ENCODE measurements at places on chromosomes 16 and 17. TPM values are rescaled to one million over a fixed set of nuclear protein-coding genes. Genes with fewer than 3 reads are reported as not detected.
A peak's percentile ranks its signal among the peaks of the same experiment; 100 is the strongest.

Gene GCGR
- total RNA-seq: not detected

DNA sequence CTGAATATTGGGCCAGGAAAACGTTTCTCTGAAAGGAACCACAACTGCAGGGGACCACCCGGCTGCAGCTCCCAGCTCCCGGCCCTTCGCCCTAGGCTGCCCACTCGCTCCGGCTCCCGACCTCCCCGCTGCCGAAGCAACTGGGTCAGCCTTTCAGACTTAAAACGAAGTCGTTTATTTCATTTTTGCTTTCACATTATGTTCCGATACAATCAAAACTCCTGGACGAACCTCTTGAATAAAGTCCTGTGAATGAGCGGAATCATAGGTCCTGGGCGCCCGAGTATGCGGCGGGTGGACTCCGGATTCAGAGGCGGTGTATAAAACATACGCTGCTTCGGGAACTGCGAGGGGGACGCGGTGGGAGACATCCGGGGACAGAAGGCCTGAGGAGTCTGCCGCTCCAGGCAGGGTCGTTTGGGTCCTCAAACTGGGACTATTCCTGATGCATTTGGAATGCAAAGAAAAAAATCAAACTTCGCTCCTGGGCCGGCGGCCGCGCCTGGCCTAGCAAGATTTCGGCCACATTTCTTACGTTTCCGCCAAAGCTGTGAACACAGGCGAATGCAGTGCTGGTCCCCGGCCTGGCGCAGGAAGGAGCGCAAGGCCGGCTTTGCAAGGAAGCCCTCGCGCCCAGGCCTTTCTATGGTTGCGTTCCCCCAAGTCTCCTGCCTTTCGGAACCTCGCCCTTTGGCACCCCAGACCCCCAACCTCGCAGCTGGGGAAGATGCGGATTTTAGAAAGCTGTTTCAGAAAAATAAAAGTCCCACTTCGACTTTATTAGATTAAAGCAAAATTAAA is 3.7 kb downstream of the CBLN1 start:
- no peak for DNase-seq

- DNase-seq: no peak
These were observed 116.6 kb downstream of the MRTFB start for GRCh38 chr16:14187517-14188338.

DNA sequence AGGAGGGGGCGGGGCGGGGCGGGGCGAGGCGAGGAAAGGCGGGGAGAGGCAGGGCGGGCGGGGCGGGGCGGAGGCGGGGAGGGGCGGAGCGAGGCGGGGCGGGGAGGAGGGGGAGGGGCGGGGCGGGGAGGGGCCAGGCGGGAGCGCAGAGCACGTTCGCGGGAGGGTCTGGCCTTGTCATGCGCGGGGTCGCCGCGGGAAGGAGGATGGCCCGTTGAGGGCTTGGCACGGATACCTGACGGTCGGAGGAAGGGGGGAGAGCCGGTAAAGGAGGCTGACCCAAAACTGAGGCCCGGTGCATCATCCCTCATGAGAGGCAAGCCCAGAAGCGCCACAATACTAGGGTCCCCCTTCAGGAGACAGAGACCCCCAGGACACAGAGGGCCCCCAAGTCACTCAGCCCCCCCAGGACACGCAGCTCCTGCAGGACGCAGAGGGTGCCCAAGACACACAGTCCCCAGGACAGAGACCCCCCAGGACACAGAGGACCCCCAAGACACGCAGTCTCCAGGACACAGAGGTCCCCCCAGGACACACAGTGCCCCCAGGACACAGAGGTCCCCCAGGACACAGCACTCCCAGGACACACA is 593 bp upstream of the WDR45B start:
- peak; percentile 85 for DNase-seq

Gene B3GNT9
- 54.8 TPM for total RNA-seq

Gene MEIOC
- under 0.01 TPM for total RNA-seq

Gene KCTD19
- not detected for total RNA-seq

GRCh38 chr17:72116661-72117521 is 3.9 kb upstream of the SOX9 start:
- peak; percentile 77 for DNase-seq

GRCh38 chr16:88976366-88977017 is 515 bp downstream of the CBFA2T3 start:
- DNase-seq: no peak

DNA sequence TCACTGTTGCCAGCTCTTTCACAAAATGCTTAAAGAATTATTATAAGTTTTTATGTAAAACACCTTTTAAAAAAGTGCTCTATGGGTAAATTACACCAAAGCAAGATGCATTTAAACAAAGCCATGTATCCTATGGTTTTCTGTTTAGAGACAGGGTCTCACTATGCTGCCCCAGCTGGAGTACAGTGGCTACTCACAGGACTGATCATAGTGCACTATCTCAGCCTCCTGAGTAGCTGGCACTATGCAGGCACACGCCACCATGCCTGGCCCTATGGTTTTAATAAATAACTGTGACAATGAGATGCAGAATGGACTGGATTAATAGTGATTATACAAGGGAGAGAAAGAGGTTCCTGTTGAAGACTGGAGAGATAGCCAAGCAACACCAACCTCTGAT is 40.2 kb downstream of the SPOP start:
- peak; percentile 14 for DNase-seq

DNA sequence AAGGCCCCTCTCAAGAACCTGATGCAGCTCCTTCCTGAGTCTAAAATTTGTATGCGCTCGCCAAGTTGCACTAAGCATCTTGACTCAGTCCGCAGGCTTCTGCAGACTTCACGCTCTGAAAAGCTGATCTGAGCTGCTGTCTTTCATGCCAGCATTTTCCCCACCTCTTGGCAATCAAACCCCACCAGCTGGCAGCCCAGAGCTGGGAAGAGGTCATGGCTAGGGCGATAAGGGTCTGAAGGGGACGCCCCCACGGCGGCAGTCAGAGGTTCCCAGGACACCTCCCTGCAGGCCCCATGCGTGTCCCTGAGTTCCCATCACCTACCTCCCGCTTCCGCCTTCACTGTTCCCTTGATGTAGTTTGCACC is 5.1 kb upstream of the UNC13D start:
- peak; percentile 77 for DNase-seq

Gene BCL6B
- not detected for total RNA-seq

DNA sequence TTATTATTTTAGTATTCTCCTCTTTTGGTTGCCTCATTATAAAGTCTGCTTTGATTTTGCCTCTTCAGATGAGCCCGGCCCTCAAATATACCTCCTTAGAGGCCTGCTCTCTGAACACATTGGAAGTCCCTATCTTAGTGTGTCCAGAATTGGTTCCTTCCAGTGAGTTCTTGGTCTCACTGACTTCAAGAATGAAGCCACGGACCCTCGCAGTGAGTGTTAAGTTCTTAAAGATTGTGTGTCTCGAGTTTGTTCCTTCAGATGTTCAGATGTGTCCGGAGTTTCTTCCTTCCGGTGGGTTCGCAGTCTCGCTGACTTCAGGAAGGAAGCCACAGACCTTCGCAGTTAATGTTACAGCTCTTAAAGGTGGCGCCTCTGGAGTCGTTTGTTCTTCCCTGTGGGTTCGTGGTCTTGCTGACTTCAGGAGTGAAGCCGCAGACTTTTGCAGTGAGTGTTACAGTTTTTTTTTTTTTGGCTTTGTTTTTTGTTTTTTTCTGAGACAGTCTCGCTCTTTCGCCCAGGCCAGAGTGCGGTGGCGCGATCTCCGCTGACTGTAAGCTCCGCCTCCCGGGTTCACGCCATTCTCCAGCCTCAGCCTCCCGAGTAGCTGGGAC is 45.8 kb upstream of the NOS2 start:
- no peak for DNase-seq

DNA sequence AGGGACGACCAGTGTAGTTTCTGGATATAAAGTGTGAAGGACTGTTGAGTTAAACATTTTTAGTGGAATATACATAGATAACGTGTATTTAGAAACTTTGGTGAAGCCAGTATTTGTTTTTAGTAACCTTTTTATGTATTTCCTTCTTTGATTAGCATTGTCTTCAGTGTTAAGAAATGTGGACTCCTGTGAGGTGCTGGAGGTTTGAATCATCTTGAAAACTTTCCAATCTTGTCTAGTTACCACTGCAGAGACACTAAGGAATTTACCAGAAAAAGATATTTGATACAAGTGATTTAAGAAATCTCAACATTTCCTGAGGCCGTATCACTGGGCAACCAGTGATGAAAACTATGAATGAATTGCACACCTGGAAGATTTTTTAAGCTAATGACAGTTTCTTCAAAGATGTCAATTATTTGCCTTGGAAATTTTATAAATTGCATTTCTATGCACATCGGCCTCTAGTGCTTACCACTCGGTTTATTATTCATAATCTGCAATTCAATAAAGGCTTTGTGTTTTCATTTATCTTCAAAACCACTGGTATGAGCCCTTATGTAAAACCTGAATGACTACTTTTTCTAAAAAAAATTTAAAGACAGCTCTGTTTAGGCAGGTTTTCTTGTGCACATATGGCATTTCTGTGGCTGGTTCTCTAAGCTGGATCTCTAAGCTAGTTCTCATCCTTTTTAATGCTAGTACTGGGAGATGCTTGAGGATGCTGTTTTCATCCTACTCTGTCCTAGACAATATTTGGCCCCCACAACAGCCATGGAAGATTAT is 31.4 kb upstream of the ADCY7 start:
- DNase-seq: peak; percentile 47

DNA sequence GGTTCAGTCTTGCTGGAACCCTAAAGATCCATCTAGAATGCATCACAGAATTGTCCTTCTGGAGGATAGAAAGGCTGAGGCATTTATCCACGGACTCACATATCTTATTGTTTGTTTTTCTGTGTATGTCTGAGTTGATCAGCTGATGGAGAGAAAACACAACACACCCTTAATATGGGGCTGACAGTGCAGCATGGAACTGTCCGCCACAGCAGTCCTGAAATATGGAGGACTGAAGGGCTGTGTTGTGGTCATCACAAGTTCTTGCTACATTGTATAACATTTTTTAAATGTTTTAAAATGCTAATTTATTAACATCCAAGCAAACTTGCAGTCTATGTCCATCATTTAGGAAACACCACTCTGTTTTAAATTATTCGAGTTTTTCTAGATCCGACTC is 448.9 kb upstream of the ERCC4 start:
- no peak for DNase-seq

DNA sequence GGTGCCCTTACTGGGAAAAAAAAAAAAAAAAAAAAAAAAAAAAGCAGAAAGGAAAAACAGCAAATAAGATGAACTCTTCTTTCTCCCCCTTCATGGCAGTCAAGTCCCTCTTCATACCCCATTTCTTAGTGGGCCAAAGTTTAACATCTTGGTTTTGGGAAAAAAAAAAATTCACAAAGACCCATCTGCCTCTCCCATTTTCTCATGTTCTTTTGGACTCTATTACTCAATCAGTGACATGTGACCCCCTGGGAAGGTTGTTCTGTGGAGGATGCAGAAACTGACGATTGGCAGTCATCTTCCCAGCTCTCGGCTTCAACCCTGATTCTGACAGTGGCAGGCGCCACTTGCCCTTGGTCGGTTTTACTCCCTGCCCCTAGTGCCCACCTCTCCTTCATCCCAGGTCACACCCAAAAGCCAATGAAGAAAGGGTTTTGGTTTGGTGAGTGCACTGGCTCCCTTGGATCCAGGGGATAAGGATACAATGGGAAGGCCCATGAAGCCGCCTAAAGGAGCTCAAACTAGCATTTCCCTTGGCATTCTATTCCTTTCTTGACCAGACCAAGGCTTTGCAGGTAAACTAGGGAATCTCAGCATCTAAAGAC is 60.7 kb upstream of the TBX2 start:
- no peak for DNase-seq

Gene SYNGR3
- under 0.01 TPM for total RNA-seq

DNA sequence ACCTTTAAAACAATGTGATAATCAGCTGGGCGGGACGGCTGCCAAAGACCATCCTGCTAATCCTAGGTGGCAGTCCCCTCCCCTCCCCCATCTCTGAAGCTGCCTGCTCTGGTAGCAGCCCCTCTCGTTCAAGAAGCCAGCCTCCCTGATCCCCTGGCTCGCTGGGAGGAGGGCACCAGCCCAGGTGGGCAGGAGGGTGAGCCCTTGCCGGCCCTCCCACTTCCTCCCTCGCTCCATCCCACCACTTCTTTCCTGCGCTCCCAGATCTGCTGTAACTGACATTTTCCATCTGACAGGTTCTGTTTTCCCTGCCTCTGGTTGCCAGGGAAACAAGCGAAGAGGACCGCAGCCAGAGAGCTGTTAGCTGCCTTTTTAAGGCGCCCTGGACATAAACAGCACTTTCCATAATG is 155.7 kb upstream of the TNRC6C start:
- no peak for DNase-seq

Gene VPS35L
- 65.7 TPM for total RNA-seq

GRCh38 chr16:58464916-58465731 is 34.8 kb upstream of the NDRG4 start:
- DNase-seq: no peak

Gene CCL5
- total RNA-seq: 0.36 TPM

DNA sequence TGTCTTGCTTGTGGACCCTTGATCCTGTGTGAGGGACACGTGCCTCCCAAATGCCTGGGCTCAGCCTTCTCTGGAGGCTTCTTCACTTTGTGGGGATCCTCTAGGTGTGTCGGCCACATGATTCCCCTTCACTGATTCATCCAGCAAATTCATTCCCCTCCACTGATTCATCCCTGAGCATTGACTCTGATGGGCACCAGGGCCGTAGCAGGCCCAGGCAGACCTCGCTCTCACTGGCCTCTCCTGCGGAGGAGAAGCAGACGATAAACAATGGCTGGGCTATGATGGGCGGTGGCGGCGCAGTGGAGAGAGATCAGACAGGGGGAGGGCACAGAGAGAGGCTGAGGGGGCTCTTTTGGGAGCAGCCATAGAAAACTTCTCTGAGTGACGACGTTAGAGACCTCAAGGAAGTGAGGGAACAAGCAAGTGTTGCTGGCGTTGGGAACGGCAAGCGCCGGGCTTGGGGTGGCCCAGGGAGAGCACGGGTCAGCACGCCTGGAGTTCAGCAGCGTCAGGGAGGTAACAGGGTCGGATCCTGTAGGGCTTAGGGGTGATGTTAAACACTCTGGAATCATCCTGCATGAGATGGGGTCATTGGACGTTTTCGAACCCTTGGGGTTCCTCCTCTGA is 17.5 kb upstream of the RPTOR start:
- DNase-seq: peak; percentile 98

Gene TTC19
- 39.8 TPM for total RNA-seq

DNA sequence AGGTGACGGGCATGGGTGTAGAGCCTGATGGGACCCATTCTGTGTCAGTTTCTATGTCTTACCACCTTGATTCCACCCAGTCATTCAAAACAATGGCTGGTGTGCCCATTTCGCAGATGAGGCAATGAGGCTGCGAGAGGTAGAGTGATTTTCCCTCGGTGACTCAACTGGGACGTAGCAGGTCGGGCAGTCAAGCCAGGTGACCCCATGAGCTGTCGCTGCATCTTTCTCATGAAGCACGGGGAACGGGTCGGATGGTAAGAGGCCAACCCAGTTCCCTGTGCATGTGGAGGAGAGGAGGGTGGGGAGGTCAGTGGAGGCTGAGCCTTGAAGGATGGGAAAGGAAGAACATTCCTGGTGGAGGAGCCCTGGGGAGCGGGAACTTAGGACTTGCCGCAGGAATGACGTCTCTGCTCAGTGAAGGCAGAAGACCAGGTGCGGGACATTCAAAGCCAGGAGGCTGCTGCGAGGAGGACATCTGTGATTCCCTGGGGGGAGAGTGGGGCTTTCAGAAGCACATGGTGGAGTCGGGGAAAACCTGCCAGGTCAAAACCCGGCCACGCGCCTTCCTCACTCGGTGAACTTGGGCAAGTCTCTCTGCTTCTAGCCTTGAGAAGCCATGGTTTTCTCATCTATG is 1.1 kb downstream of the IL21R start:
- no peak for DNase-seq

Gene CDK5RAP3
- 46.6 TPM for total RNA-seq

Gene PPP1R27
- total RNA-seq: not detected

Measured in osteoblast (primary cell).